ENCODE measurements at places on chromosomes 5 and 9. TPM values are rescaled to one million over a fixed set of nuclear protein-coding genes. Genes with fewer than 3 reads are reported as not detected.

DNA sequence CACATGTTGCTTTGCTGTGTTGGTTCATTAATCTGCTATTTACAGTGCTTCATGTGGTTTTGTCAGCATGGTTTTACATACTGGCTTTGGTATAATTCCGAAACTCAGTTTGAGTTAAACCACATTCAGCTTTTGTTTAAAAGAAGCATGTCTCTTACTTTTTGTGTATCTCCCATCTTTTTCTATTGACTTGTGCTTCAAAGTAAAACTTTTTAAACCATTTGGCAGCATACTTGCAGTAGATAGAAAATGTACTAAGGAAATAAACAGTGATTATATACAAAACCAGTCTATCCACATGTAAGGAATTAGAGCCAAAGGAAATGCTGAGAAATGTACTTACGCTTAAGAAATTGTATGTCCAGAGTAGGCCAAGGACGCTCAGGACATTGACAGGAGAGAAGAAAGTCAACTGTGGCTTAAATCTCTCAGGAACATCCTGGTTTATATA is 286.9 kb downstream of the ARHGEF28 start:
- DNase-seq = no peak

- DNase-seq = no peak
Measured at GRCh38 chr5:82784521-82784920, 292.7 kb downstream of the TMEM167A start.

DNA sequence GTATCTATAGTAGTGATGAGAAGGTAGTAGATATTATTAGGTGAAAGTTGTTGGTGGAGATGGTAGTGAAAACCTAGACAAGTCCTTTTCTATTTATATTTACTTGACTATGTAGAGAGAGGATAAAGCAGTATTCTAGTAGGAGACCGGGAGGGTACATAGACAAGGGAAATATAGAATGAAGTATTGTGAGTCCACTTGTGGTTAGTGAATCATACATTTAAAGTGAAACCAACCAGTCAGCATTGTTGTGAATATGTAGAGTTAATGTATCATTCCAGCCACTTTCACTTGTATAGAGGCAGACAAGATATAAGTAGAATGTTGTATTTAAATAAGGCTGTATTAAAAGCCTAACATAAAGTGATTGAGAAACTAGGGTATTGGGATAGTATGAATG is 1711.3 kb upstream of the ACO1 start:
- DNase-seq = no peak

DNA sequence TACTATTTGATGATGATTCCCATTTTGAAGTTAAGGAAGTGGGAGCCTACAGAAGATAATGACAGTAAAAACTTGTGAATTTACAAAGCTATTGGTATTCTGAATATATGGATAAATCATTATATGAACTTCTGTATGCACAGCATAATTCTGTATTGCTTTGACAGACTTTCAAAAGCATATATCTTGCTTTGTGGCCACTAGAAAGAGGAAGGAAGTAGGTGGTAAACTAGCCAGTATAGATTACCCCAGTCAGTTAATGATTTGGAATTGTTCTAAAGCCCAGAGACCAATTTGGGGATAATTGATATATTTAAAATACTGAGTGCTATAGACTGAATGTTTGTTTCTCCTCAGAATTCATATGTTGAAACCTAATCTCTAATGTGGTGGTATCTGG is 53.0 kb downstream of the NR2F1 start:
- no peak for DNase-seq

DNA sequence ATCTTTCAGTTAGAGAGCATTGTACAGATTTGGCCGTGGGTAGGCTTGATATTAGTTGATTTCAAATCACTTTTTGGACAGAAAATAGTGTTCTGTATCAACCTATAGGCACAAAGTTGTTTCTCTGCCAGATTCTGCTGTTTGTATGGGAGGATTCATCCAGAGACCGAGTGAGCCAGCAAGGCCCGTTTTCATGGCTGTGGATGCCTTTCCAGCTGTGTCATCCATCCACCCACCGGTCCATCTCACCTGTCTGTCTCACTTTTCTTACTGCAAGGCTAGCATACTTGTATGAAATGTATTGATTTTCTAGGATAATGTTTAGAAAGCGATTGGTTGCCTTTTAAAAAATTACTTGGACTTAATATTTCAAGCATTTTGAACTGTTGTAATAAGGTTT is 34.4 kb downstream of the ICE1 start:
- DNase-seq = no peak

- no peak for DNase-seq
Measured at GRCh38 chr9:114071197-114071795, 6.8 kb downstream of the AMBP start.

DNA sequence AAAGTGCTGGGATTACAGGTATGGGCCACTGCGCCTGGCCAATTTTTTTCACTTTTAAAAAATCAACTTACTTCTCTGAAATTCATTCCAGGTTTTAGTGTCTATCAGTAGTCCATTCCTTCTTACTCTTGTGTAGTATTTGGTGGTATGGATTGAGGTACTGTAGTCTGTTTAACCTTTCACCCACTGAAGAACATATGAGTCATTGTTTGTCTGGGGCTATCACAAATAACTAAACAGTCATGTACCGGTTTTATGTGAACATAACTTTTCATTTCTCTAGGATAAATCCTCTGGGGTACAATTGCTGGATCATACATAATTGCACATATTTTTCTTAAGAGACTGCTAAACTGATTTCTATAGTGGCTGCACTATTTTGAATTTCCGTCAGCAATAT is 1188.0 kb upstream of the CDH9 start:
- DNase-seq = no peak

GRCh38 chr9:91682806-91683205 is 259.2 kb upstream of the NFIL3 start:
- DNase-seq = no peak

DNA sequence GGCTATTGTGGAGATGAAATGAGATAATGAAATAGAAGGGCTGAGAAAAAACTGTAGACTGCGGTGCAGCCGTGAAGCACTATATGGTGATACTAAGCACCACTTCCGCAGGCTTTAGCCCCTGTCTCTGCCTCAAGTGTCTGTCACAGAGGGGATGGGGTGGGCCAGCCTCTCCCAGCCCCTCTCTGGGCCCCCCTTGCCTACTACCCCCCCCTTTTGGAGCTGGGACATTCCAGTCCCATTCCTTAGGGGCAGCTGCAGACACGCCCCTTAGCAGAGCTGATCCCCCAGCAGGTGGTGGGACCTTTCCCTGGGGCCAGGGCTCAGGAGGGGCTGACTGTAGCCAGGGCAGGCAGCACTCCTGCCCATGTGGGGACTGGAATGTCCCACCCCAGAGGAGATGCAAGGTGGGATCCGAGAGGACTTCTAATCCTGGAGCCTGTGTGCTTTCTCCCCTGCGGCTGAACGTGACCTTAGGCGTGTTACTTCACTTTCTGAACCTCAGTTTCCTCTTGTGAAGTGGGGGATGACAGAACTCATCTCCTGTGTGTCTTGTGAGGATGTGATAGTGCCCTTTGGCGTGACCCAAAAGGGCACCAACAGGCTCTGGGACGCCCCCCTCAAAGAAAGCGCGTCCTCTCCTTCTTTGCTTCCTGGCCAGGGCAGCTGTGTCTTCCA is 1.9 kb downstream of the N4BP3 start:
- no peak for DNase-seq

DNA sequence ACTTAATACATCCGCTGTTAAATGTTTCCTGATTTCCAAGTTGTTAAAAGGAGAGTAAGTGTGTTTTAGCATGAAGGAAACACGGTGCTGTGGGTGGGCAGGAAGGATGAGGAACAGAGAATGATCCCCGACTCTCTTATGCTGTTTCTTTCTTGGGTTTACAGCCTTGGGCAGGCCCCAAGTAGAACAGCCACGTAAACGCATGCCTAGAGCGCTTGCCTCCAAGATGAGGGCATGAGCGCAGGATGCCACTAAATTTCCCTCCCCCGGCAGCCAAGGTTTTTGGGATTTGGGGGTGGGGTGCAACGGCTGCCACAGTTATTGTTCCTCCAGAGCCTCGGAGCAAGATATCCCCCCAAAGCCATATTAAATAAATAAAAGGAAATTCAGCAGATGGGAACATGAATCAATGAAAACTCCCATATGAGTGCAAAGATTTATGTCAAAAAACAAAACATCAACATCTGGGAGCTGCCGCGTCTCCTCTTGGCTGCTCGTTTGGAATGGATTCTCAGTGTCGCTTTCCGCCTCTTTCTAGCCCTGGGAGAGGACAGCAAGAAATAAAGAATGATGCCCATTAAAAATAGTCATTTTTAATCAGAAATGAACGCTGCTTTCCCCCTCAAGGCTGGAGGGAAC is 10.0 kb upstream of the DELE1 start:
- no peak for DNase-seq

DNA sequence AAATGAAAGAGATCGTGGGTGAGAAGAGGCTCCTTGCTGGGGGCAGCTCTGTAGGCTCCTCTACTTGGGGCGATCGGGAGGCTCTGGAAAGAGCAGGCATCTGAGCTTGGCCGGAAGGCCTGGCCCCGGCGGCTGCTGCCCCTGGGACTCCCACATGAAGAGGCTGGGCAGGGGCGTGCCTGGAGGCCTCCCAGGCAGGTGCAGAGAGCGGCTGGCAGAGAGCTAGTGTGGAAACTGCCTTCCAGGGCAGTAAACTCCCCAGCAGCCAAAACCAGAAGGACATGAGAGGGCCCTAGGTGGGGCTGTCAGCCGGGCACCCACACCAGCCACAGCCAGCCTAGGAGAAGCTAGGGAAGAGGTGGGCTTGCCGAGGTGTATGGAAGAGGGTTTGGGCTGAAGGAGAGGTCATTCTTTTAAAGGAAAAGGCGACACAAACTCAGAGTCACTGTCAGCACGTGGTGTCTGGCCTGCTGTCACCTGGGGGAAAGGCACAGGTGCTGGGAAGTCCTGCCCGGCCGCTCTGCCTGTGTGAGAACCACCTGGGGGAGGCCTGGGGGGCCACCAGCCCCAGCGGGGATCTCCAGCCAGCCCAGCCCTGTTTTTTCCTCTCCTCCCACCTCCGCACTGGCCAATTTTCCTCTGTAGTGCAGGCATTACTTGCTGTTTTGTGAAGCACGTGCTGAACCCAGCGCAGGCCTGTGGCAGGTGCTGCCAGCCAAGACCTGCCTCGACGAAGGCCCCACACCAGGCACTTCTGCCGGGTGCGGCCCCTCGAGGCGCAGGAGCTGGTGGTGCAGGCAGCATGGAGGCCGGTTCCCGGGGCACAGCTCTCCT is 44.8 kb upstream of the EGFL7 start:
- DNase-seq = no peak

- peak; percentile 29 for DNase-seq
Measured at GRCh38 chr9:37293664-37294524, 128.6 kb upstream of the GRHPR start.

- DNase-seq = peak; percentile 35
Measured at GRCh38 chr5:32217886-32218396, 43.8 kb upstream of the GOLPH3 start.

GRCh38 chr9:26341545-26341944 is 551.1 kb downstream of the CAAP1 start:
- DNase-seq = no peak

DNA sequence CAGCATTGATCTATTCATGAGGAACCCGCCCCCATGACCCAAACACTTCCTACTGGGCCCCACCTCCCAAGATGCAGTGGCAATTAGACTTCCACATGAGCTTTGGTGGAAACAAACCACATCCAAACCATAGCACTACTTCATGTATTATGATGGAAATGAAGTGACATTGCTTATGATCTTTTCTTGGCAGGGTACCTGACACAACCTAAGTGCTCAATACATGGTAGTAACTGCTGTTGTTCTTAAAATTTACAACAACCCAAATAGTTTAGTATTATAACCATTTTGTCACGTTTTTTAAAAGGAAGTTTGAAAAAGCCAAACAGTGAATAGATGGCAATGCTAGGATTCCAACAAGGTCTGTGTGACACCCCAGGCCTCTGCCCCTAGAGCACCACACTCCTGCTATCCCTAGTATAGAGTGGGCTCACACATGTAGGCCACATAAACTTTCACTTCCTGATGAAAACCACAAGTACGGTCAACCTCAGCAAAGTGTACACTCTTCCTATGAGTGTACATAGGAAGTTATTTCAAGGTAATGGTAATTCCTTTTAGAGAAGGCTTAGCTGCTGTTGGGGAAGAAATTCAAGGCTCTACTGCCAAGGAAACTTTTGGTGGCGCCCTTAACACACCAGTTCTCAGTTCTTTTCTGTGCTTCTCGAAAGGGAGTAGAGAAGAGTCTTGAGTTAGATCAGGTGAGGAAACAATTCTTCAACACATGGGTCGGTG is 97.6 kb downstream of the ARSB start:
- no peak for DNase-seq

- no peak for DNase-seq
Measured at GRCh38 chr5:138649775-138650174, 74.6 kb upstream of the HSPA9 start.

DNA sequence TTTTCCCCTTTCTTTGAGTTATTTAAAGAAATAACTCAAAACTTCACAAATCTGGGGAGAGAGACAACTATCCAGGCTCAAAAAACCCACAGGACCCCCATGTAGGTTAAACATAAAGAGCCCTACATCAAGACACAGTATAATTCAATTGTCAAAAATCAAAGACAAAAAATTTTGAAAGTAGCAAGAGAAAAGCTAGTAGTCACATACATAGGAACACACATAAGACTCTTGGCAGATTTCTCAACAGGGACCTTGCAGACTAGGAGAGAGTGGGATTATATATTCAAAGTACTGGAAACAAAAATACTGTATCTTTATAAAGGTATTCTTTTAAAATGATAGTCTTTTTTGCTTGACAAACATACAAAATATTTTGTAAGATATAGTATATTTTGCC is 296.9 kb downstream of the OSTF1 start:
- DNase-seq = no peak

GRCh38 chr9:113343732-113344231 is 3.7 kb upstream of the WDR31 start:
- DNase-seq = peak; percentile 62

- no peak for DNase-seq
Measured at GRCh38 chr9:135975834-135976233, 14.7 kb upstream of the UBAC1 start.

- no peak for DNase-seq
Measured at GRCh38 chr9:123406016-123406415, 50.0 kb downstream of the CRB2 start.

DNA sequence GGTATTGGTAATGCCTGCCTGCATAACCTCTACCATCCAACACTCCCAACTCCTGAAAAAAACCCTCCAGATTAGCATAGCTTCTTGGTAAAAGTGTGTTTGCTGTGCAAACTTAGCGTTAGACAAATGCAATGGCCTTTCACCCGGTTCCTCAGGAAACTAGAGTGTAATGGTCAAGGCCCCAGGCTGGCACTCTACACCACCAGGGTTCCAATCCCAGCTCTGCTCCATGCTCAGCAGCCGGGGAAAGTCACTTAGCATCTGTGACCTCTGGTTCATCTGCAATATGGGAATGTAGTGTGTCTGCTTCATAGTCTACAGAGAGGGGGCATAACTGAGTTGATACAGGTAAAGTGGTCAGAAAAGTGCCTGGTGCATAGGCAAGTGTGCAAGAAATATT is 9.0 kb downstream of the FBP1 start:
- no peak for DNase-seq

The PRRX2 gene
- total RNA-seq = 14.8 TPM

The CATSPER3 gene
- total RNA-seq = 0.79 TPM

The C1QTNF2 gene
- 5.1 TPM for total RNA-seq

The EGFLAM gene
- total RNA-seq = 124 TPM

The CDH18 gene
- total RNA-seq = 90.3 TPM
